H9 (cell line): ENCODE measurements at places on chromosomes 4 and X.

DNA sequence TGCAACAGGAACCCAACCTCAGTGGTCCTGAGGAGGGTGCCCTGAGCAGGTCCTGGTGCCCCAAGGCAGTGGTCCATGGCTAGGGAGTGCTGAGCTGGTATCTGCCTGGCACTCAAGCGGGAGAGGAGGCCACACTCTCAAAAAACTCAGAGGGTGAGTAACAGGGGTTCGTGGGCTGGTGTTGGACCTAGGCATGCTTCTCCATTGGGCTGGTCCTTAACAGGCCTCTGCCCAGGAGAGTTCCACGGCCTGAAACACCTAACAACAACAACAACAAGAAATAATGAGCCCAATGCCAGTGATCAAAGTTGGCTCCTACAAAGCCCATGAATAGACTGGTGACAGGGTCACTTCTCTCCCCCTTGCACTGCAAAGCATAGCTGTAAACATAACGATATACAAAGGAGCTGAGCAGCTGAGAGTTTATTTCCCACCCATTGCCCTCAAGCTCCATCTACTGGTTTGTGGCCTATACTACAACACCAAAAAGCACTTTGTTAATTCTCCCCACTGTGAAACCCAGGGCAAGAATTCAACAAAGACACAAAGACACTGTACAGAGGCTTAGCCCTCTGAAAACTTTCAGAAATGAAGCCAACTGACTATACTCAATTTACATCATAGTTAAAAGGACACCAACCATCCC, 736.1 kb upstream of the ADGRL3 start:
- no peak overlapping the region for H3K4me3 ChIP-seq
- DNase-seq: no peak
- no peaks in the 10 kb centered on the region for H3K27me3 ChIP-seq
- H3K27ac ChIP-seq: no peak overlapping the region
- no peaks in the 10 kb centered on the region for H3K36me3 ChIP-seq
- no peaks in the 10 kb centered on the region for H3K4me1 ChIP-seq

DNA sequence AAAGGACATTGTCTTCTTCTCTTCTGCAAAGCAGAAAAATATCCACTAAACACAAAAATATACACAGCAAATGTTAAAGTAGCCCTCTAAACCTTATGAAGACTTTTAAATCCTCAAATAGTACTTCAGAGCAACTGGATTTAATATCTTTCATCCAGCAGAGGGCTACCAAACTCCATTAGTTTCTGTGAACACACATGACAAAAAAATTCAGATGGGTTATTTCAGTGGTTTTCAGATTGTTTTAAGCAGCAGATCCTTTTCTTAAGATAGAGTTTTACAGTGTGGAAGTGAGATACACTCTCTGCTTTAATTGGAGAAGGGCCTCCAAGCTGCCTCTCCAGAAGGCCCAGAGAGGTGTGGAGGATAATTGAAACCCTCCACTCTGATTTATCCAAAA, 56.7 kb downstream of the ANK2 start:
- H3K4me1 ChIP-seq: no peaks in the 10 kb centered on the region; the same call in 1 of the 2 replicates
- H3K36me3 ChIP-seq: no peaks in the 10 kb centered on the region
- DNase-seq: no peak
- no peaks in the 10 kb centered on the region for H3K27me3 ChIP-seq
- H3K4me3 ChIP-seq: no peak overlapping the region

DNA sequence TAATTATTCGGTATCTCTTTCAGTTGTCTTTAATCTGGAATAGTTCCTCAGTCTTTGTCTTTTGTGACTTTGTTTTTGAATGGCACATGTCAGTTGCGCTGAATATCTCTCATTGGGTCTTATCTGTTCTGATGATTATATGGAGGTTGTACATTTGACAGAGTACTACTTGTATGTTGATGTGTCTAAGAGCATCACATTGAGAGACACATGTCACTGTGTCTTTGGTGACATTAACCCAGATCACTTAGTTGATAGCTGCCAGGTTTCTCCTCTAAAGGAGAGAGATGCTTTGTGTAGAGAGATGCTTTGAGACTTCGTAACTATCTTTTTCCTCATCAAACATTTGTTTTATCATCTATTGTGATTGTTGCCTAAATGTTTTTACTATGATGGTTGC, 92.1 kb downstream of the USP9X start:
- H3K4me3 ChIP-seq: no peak overlapping the region
- DNase-seq: no peak
- no peak overlapping the region for H3K27ac ChIP-seq

DNA sequence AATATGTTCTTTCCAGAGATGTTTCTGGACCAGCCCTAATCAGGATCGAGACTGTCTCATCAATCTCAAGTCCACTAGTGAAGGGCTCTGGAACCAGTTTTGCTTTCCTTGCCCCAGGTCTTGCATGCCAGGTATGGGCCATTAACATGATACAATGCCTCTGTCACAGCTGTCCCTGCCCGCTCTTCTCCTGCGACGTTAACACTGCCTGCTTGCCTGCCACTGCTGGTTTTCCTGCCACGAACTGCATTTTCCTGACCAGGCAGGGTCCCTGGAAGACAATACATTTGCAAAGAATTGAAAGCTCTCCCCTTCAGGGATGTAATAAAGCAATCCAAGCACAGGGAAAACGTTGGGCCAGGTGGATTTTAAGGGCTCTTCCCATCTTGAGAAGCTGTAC, 200.3 kb downstream of the MID1 start:
- no peak overlapping the region for H3K27ac ChIP-seq
- H3K4me1 ChIP-seq: no peaks in the 10 kb centered on the region
- H3K27me3 ChIP-seq: no peaks in the 10 kb centered on the region
- no peak overlapping the region for H3K4me3 ChIP-seq

GRCh38 chr4:135838889-135839288, 1637.3 kb upstream of the PABPC4L start:
- no peaks in the 10 kb centered on the region for H3K4me1 ChIP-seq
- H3K27me3 ChIP-seq: no peaks in the 10 kb centered on the region
- peak; percentile 55 for DNase-seq
- no peak overlapping the region for H3K27ac ChIP-seq
- no peaks in the 10 kb centered on the region for H3K36me3 ChIP-seq

DNA sequence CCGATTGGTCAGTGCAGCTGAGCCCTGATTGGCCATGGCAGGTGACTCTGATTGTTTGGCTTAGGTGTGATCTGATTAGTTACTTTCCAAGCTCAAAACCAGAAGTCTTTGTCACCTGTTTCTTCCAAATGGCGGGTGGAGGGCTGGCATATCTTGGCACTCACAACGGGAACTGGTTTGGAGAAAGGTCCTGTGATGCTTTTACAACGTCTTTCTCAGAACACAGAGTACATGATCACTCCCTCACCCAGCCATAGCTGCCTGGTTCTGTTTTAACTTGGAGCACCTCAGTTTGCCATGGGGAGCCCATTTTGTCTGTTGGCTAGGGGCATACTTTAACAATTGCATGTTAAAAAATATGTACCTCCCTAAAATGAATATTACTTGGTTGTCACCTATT, 13.0 kb upstream of the XK start:
- no peaks in the 10 kb centered on the region for H3K27me3 ChIP-seq
- DNase-seq: no peak
- H3K4me1 ChIP-seq: no peaks in the 10 kb centered on the region
- peaks cover 2% of the 10 kb centered on the region; the same call in 1 of the 3 replicates for H3K36me3 ChIP-seq

- H3K27me3 ChIP-seq: no peaks in the 10 kb centered on the region
- no peak for DNase-seq
- no peak overlapping the region for H3K4me3 ChIP-seq
- peaks cover 24% of the 10 kb centered on the region for H3K36me3 ChIP-seq
- peak overlapping the region; percentile 7 for H3K27ac ChIP-seq
Measured at GRCh38 chr4:75708218-75708691, 16.1 kb upstream of the USO1 start.

- H3K4me3 ChIP-seq: no peak overlapping the region
- no peaks in the 10 kb centered on the region for H3K4me1 ChIP-seq
- no peaks in the 10 kb centered on the region for H3K36me3 ChIP-seq
- no peak for DNase-seq
- no peaks in the 10 kb centered on the region for H3K27me3 ChIP-seq
Measured at GRCh38 chr4:69095301-69095731, 958 bp upstream of the UGT2B7 start.

GRCh38 chr4:74904509-74905065, 28.3 kb upstream of the PARM1 start:
- H3K27ac ChIP-seq: no peak overlapping the region
- DNase-seq: peak; percentile 29
- no peaks in the 10 kb centered on the region for H3K4me1 ChIP-seq
- no peak overlapping the region for H3K4me3 ChIP-seq
- H3K27me3 ChIP-seq: no peaks in the 10 kb centered on the region

DNA sequence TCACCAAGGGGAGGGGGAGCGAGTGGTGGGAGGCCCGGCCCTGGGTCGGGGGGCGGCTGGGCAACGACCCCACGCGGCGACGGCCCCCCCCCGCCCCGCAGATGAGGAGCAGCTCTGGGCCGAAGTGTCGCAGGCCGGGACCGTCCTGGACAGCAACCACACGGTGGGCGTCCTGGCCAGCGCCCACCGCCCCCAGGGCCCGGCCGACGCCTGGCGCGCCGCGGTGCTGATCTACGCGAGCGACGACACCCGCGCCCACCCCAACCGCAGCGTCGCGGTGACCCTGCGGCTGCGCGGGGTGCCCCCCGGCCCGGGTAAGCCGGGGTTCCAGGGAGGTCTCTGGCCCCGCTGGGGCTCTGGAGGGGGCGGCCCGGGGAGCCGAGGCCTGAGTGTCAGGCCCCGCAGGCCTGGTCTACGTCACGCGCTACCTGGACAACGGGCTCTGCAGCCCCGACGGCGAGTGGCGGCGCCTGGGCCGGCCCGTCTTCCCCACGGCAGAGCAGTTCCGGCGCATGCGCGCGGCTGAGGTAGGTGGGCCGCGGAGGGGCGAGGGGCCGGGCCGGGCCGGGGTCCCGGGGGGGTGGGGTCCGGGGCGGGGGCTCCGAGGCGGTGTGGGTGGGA, 8.7 kb upstream of the FGFRL1 start:
- no peaks in the 10 kb centered on the region for H3K4me1 ChIP-seq
- DNase-seq: no peak
- H3K36me3 ChIP-seq: no peaks in the 10 kb centered on the region
- no peak overlapping the region for H3K27ac ChIP-seq
- H3K4me3 ChIP-seq: no peak overlapping the region; the same call in 2 of the 3 replicates
- H3K27me3 ChIP-seq: peaks cover 35% of the 10 kb centered on the region; the same call in 1 of the 2 replicates

- H3K27ac ChIP-seq: no peak overlapping the region
- no peaks in the 10 kb centered on the region for H3K4me1 ChIP-seq
- no peaks in the 10 kb centered on the region for H3K36me3 ChIP-seq
- H3K27me3 ChIP-seq: peaks cover 10% of the 10 kb centered on the region; the same call in 1 of the 2 replicates
- peak overlapping the region; percentile 88 for H3K4me3 ChIP-seq
Measured at GRCh38 chr4:94758141-94758699, 465 bp downstream of the BMPR1B start.

DNA sequence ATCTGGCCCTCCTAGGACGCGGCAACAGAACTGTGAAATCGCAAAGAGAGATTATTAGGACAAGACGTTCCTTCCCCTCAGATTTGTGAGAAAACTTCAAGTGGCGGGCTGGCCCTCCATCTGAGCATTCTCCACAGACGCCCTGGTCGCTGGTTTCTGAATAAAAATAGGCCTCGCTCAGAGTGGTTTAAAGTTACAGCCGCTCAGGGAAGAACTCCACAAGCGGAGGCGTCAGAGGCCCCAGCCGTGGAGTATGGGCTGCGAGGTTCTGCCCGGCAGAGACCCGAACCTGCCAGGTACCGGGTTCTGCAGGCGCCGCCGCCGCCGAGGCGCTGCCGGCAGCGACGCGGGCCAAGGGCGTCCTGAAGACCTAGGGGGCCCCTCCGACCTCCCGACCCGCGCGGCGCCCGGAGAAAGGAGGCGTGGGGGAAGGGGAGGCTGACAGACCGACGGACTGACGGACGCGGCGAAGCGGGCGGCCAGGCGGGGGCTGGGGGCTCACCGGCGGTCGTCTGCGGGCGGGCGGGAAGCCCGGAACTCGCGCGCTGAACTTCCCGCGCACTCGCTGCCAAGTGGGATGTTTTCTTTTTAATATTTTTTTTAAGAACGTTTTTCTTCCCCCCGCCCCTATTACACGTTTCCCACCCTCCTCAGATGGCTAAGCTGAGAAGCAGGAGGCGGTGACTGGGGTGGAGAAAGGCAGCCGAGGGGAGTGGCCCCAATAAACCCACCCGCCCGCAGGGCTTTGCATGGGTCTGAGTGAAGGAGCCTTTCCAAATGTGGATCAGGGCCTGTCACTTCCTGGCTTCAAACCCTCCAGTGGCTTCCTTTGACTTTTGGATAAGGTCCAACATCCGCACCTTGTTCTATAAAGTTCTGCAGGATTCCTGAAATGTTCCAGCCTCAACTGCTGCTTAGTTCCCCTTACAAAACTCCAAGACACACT, at the start of gene PABPC4L:
TSS of gene PABPC4L (minus strand) at position 574 of the 946 bp plus-strand sequence. CDS start 770 bp downstream, outside the sequence.
- no peaks in the 10 kb centered on the region for H3K4me1 ChIP-seq
- H3K4me3 ChIP-seq: peak within 1 kb of the TSS; percentile 69
- peaks cover 22% of the 10 kb centered on the region for H3K36me3 ChIP-seq
- H3K27ac ChIP-seq: no peak within 1 kb of the TSS
- peak; percentile 62 for DNase-seq
- no peaks in the 10 kb centered on the region for H3K27me3 ChIP-seq
